ENCODE measurements at places on chromosomes 6 and 20.

DNA sequence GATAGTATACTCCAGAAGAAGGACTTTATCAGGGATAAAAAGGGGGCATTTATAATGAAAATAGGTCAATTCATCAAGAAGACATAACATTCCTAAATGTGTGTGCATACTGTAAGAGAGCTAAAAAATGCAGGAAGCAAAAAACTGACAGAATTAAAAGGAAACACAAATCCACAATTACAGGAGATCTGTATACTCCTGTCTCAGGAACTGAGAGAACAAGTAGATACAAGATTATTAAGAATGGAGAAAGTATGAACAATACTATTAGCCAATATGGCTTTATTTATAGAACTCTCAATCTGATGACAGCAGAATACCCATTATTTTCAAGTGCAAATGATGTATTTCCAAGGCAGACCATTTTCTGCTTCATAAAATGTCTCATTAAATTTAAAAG, 167.7 kb upstream of the BMP5 start:
- DNase-seq: no peak

GRCh38 chr6:157158456-157158855, 164.9 kb downstream of the TMEM242 start:
- no peak for DNase-seq

DNA sequence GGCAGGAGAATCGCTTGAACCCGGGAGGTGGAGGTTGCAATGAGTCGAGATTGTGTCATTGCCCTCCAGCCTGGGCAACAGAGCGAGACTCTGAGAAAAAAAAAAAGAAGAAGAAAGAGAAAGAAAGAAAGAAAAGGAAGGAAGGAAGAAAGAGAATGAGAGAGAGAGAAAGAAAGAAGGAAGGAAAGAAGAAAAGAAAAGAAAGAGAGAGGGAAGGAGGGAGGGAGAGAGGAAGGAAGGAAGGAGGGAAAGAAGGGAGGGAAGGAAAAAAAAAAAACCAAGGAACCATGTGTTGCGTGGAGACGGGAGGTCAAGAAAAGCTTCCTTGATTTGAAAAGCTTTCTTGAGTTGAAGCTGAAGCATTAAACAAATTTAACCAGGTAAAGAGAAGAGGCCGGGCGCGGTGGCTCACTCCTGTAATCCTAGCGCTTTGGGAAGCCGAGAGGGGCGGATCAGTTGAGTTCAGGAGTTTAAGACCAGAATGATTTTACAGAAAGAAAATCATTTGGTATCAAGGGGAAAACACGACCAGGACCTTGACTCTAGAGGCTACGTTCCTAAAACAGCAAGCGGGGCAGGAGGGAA, 90.5 kb upstream of the PRSS16 start:
- DNase-seq: no peak

GRCh38 chr6:35054743-35055130, 86.4 kb downstream of the TCP11 start:
- no peak for DNase-seq

GRCh38 chr6:64000818-64001491, 365.4 kb downstream of the PHF3 start:
- no peak for DNase-seq

- DNase-seq: no peak
Observed at GRCh38 chr6:15981956-15982355, 146.9 kb upstream of the MYLIP start.

DNA sequence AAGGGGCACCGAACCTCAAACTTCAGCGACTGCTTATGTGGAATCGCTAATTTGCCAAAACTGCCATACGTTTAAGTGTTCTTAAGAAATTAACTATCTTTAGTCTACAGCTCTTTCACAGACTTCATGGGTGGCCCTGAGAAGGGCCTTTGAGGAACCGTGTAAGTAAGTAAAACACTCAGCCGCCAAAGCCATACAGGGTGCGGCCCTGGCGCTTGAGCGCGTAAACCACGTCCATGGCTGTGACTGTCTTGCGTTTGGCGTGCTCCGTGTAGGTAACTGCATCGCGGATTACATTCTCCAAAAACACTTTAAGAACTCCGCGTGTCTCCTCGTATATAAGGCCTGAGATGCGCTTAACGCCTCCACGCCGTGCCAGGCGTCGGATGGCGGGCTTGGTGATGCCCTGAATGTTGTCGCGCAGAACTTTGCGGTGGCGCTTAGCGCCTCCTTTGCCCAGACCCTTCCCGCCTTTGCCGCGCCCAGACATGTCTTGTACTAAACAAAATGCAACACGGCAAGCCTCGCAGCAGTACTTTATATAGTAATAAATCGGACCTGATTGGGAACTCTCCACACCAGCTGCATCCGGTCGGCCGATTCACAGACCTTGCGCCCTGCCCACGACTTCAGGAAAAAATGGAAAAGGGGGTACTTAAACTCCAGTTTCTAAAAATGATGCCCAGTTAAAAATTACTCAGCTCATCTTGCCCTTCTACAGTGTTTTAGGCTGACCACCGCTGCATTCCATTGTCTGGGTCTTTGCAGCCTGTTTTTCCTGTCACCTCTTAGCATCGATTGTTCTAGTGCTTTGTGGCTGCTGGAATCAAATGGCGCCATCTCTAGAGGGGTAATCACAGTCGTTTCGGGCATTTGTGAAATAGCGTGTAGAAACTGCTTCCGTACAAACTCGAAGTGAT, 38.9 kb downstream of the OR2B2 start:
- no peak for DNase-seq

DNA sequence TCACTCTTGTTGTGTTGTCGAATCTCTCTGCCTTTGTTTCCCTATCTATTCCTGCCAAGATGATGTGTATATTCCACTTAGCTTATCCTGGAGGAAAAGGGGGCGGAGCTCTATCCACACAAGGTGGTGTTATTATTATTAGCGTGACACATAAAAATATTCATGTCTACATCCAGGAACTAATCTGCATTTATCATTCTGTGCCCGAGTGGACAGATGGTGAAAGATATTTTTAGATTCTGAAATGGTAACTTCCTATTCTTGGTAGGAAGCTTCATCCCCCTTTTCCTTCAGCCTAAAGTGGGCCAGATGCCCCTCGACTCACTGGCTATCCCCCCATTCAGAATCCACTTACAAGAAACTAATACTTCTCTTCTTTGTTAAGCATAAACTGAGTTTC, 2.0 kb downstream of the XKR7 start:
- no peak for DNase-seq

DNA sequence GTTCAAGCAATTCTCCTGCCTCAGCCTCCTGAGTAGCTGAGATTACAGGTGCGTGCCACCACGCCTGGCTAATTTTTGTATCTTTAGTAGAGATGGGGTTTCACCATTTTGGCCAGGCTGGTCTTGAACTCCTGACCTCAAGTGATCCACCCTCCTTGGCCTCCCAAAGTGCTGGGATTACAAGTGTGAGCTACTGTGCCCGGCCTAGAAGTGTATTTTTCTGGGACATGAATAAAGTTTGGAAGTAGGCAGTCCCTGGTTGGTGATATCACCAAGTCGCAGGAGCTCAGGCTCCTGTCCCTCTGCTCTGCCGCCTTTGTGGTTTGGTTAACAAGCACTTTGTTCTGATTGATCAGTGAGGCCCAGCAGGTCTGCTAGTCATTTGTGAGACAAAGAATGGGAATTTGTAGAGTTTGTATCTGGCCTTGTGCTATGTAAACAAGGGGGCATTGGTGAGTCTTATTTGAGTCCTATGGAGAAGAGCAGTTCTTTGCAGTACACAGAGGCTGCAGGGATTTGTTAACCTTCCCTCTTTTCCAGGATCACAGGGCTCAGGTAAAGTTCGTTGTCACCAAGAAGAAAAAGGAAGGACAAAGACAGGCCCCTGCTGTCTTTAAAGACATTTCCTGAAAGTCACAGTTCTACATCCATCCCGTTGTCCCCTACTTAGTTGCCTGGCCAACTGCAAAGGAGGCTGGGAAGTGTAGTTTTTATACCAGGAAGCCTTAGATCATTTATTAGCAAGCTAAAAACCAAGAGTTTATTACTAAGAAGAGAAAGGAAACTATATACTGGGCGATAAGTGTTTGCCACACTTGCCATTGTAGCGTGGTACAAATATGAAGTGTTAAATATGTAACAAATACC, 13.1 kb downstream of the MTHFD1L start:
- no peak for DNase-seq

GRCh38 chr6:53032849-53033248, 32.4 kb upstream of the FBXO9 start:
- no peak for DNase-seq

- DNase-seq: no peak
Observed at GRCh38 chr20:1964061-1964460, 29.8 kb downstream of the PDYN start.

GRCh38 chr6:132569170-132569569, 952 bp upstream of the TAAR6 start:
- no peak for DNase-seq

DNA sequence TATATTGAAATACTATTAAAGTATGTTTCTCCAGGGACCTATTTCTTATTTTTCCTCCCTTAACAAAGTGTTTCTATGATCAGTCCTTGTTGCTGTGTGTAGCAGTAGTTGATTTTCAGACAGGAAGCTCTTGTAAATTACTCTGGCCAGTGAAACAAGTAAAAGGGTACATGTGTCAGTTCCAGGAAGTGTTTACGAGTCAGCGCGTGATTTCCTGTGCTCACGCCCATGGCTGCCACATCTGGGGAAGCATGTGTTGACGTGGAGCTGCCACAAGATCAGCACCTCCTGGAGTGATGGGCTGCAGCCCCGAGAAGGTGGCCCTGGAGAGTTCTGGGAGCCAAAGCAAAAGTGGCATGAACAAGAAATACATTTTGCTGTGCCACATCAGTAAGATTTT, 38.6 kb upstream of the GGTLC1 start:
- no peak for DNase-seq
